SW 1271 (cell line): ENCODE measurements at places on chromosomes 1 and 21.

GRCh38 chr1:44642925-44643324 lies 31.4 kb downstream of the TMEM53 start:
- DNase-seq = no peak

- no peak for DNase-seq
Observed at GRCh38 chr1:162013289-162013688, 10.4 kb downstream of the OLFML2B start.

DNA sequence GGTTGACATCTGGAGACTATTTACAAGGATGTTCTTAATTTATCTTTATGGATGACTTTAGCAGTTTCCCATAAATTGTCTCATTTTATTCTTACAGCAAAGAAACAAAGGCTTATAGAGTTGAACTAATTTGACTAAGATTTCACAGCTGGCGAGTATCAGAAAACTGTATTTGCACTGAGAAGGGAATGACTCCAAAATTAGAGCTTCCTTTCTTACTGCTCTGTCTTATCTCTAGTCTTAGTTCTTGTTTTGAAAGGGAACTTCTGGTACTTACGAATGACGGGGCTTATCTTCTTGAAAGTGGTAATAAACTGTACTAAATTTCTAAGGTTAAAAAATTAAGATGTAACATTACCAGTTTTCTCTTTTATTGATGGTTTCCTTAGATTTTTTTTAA lies 13.6 kb downstream of the CNST start:
- no peak for DNase-seq

DNA sequence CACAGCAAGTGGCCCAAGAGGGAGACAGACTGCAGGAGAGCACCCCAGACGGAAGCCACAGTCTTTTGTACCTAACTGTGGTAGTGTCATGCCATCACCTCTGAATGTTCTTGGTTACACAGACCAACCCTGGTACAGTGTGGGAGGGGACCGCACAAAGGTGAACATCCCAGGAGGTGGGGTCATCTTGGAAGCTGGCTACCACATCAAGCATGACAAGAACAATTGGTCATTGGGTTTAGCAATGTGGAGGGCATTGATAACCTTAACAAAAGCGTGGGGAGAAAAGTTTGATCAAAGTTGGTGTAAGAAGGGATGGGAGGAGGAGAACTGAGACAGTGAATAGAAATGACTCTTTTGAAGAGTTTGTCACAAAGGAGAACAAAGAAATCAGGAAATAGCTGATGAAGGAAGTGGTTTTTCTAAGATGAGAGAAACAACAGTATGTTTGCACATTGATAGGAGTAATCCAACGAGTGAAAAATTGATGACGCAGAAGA lies 87.1 kb upstream of the CACNA1E start:
- no peak for DNase-seq

- no peak for DNase-seq
Observed at GRCh38 chr1:18041685-18042355, 65.8 kb upstream of the IGSF21 start.

DNA sequence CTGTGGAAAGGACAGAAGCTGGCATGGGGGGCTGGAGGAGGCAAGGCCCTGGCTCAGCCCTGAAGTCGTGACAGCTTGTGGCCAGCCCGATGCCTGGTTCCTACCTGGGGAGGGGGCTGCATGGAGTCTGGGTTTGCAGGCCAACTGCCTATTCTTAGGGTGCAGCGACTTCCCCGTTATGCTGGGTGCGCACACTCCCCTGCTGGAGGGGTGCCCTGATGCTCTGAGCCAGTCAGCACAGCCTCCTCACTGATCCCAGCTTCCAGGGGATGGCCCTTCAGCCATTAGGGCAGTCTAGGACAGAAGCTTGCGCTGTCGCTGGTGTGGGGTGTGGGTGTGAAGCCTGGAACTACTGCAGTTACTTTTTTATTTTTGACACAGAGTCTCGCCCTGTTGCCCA lies 30.0 kb upstream of the SLC19A1 start:
- no peak for DNase-seq

GRCh38 chr1:18949686-18950400 lies 6.6 kb downstream of the IFFO2 start:
- DNase-seq = peak; percentile 8

- no peak for DNase-seq
Observed at GRCh38 chr1:29123887-29124365, at the start of gene TMEM200B. TSS of gene TMEM200B (minus strand) at chr1:29123903. CDS start at chr1:29121828, 2,075 bp downstream.

DNA sequence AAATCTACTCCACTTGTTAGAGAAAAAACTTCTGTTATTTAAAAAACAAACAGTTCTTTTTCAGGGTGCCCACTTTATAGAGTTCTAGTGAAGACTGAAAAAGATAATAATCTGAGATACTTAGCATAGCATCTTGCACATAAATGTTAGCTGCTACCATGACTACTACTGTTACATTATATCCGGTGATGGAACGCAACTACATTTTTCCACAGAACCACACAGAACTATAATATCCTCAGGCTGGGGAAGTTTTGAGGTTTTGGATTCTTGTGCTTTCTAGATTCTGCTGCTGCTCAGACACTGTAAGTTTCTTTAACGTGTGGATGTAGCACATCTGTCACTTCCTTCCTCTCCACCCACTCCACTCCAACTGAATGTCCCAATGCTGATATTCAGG lies 110.3 kb downstream of the PTPN14 start:
- peak; percentile 11 for DNase-seq

GRCh38 chr1:238811211-238811879 lies 575.0 kb upstream of the CHRM3 start:
- no peak for DNase-seq

DNA sequence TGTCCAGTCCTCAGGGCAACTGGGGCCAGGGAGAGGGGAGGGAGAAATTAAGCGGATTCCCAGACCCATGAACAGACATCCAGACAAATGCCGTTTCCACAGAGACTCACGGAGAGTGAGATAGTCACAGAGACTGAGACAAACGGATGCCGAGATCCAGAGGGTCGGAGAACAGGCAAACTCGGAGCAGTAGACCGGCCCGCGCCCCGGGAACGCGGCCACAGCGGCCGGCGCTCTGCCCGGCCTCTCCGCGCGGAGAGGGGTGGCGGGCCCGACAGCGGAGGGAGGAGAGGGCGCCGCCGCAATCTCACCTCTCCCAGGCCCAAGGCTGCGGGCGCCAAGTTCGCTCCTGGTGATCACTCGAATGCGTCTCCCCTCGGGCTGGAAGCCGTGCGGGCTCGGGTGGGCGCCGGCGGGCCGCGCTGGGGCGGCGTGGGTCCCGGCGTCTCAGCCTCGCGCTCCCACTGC lies 831 bp upstream of the FOXD2 start:
- no peak for DNase-seq

DNA sequence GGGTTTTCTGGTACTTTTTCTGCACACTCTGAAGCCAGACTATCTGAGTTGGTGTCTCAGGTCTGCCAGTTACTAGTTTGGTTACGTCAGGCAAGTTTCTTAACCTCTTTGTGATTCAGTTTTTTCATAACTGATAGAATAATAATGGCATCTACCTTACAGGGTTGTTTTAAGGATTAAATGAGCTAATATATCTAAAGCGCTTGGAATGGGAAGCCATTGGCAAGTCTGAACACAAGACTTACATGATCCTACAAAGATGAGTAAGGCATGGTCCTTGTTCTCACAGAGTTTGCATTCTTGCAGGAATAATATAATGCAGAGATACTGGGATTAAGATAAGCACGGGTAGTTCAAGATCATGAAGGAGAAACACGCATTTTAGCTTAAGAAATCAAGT lies 9.2 kb upstream of the DENND2D start:
- no peak for DNase-seq
